Cardiac fibroblast (primary cell): ENCODE measurements at places on chromosomes 3 and 15.

DNA sequence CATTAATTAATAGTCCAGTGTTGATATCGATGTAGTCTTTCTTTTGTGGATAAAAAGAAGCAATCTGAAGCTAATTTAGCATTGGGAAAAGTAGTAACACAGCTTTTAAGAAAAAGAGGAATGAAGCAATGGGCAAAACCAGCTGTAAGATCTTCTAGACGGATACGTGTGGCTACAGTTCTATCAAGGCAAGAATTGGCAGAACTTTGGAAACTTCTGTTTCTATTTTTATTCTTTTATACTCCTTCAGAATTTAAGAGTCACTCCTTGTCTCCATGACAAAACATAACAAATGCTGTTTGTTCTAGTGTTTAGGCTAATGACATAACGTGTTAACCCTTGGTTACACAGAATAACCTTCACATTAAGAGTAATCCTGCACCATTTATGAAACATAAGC, 289.2 kb downstream of the ROBO2 start:
- no peak for DNase-seq

DNA sequence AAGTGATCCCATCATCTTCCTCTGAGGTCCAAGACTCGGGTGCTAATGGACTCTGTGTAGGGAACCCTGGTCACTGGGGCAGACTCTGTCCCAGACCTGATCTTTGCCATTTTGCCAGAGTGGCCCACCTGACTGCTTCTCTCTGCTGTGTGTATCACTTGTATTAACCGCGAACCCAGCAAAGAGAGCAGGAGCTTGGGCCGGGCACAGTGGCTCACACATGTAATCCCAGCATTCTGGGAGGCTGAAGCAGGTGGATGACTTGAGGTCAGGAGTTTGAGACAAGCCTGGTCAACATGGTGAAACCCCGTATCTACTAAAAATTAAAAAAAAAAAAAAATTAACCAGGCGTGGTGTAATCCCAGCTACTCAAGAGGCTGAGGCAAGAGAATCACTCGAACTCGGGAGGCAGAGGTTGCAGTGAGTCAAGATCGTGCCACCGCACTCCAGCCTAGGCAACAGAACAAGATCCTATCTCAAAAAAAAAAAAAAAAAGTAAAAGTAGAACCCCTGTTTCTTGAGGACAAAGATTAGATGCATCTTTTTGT, 32.9 kb upstream of the CYP11A1 start:
- DNase-seq, result no peak

GRCh38 chr3:72924055-72924454, 36.2 kb downstream of the GXYLT2 start:
- no peak for DNase-seq

DNA sequence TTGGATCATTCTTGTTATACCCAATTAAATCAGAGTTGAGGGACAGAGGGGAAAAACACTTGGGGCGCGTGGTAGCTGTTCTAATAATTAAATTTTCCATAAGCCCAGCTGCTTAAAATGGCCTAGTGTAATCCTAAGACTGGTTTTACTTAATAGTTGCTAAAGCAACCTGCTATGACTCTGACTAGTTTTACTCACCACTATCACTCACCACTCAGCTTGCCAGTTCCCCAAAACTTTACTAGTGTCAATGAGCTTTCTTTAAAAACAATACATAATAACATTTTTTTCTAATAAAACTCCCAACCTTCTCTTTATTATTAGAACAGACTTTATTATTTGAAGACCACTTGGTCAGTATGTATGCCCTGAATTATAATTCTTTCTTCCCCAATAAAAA, 49.6 kb downstream of the ECT2 start:
- no peak for DNase-seq

DNA sequence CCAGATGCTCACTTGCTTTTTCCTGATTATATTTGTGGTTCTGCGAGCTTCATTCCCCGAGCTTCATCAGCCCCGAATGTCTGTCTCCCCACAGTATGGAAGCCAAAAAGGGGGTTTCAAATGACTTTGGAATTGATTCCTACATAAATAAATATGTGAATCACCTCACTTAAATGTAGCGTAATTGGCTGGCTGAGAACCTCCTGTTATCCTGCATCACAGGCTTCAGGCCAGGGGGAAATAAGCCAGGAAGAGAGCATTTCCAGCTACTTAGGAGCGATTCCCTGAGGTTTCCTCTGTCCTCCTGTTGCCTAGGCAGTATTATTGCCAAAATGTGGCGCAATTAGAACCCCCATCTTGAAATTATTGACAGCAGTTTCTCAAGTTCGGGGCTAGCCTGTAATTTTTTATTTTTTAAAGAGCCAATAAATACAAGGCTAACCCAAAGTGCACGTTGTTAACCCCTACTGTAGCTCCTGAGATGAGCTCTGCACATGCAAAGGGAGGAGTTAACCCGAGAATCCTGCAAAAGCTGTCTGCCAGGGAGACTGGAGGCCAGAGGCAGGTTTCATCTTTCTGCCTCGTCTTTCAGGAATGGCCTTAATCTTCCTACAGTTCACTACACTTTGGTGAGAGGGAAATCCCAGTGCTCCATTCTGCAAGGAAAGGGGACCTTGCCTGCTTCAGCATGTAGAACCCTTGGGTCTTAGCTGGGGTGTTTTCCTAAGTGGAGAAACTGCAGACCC, 148.2 kb downstream of the ADAMTS9 start:
- peak; percentile 85 for DNase-seq

GRCh38 chr3:184052767-184053166, at the start of gene HTR3C:
Gene HTR3C (plus strand): TSS chr3:184053047. CDS start chr3:184053081, 34 bp downstream.
- DNase-seq, result no peak

DNA sequence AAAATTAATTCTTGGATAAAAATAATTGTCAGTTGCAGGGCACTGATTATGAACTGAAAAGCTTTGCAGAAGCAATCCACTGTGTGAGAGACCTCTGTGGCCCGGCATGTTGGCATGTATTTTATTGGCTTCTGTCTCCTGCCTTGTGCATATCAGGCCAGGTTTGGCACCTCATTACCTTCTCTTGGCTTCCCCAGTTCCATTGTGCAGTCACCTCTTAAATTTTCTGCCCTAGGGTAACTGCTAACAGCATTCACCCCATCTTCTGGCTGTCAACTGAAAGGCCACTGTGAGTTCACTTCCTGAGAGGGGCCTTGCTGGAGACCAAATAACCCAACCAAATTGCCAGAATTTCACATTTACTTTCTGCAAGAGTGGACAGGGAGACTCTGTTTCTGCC, 92.7 kb upstream of the RARB start:
- no peak for DNase-seq

GRCh38 chr3:107637416-107638183, 114.8 kb downstream of the BBX start:
- DNase-seq, result no peak

DNA sequence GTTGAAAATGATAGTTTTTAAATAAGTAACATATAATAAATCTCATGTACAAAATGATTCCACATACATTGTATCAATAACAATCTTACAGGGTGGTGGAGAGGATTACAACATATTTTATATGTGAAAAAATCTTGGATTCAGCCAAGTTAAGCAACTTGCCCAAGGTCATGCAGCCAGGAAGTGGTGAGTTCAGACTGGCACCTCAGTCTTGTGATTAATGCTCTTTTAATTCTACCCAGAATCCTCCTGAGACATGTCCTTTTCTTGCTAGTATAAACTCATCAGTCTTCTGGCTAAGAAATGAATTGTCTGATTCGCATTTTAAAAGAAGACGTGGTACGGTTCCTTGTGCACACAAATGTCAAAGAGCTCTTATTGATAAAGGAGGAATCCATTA, 4.5 kb upstream of the MYRIP start:
- peak; percentile 56 for DNase-seq

DNA sequence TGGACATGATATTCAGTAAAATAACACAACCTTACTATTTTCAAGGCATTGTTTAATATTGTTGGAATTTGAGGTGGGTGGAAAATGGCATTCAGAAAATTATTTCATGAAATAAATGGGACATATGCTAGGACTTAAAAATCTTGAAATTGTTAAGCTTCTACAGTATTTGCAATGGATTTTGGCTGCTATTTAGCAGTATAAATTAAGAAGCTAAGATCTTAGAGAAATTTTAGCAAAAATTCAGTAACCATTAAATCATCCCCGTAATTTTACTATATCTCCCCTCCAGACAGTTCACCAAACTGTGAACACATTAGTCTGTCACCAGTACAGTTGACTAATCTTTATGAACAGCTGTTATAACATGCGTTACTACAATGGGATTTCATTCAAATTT, 8.2 kb downstream of the DIPK2A start:
- DNase-seq, result peak; percentile 38

DNA sequence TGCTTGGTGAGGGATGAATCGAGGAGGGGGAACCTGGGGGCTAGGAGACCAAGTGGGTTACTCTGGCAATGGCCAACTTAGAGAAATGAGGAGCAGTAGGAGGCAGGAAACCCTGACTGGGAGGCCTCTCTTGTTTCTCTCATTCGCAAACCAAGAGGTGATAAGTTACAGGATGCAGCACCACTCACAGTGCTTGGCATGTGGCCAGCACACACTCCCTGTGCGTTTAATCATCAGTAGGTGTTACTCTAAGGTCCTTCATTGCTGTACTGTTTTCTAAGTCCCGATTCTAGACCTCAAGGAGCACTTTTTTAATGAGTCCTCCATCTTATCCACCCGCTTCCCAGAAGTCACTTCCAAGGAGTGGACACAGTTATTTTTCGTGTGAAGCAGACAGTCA, 314.1 kb upstream of the TRIM42 start:
- DNase-seq, result peak; percentile 4

GRCh38 chr15:63560741-63561448, 36.3 kb upstream of the FBXL22 start:
- no peak for DNase-seq

GRCh38 chr3:4950948-4951347, 28.3 kb upstream of the BHLHE40 start:
- DNase-seq, result no peak

GRCh38 chr3:126056681-126057500, 27.0 kb downstream of the SLC41A3 start:
- DNase-seq, result peak; percentile 14

GRCh38 chr15:27867861-27868260, 231.3 kb downstream of the OCA2 start:
- no peak for DNase-seq
